ENCODE measurements at places on chromosomes 3 and 15.

- DNase-seq = no peak
These were observed 55.4 kb downstream of the EOMES start for GRCh38 chr3:27666708-27667107.

- DNase-seq = no peak
These were observed 66.8 kb downstream of the CD200R1L start for GRCh38 chr3:112779558-112780480.

DNA sequence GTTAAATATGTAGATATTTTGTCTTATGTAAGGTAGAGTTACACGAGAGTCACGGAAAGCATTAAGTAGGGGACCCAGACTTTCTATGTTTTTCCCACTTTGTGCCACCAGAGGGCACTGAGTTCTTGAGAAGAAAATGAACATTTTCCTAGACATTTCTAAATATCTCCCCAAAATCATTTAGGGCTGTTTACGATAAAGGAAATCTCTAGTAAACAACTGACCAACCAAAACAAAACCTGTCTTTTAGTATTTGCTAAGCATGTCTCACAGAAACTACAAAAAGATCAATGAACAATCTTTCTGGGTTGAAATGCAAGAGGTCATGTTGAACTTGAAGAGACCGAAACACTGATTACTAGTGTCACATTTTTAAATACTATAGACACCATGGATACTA is 16.1 kb downstream of the POU1F1 start:
- DNase-seq = no peak

DNA sequence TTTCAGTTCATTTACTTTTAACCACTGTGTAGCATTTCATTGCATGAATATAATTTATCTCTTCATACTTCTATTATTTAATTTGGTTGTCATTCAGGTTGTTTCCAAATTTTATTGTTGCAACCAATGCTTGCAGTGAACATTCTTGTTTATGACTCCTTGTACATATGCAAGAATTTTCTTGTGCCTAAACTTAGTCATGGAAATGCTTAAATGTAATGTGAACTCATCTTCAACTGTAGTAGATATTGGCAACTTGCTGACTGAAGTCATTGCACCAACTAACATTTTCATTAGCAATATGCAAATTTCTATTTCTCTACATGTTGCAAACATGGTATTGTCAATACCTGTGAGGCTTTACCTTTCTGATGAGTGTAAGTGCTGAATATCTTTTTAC is 26.7 kb downstream of the SIDT1 start:
- DNase-seq = no peak

DNA sequence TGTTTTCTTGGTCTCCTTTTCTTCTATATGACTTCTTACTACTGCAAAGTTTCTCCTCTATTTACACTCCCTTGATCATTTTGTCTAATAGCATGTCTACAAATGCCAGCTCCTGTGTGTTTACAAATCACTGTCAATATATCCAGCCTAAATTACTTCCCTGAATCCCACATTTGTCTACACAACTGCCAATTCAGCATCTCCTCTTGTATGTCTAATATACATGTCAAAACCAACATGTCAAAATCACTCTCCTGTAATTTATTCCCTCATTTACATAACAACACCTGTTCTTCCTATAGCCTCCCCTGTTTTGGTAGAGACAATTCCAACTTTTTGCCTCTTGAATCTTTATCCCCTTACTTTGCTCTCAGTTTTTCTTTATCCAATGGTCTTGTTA is 359.3 kb downstream of the PLOD2 start:
- no peak for DNase-seq

DNA sequence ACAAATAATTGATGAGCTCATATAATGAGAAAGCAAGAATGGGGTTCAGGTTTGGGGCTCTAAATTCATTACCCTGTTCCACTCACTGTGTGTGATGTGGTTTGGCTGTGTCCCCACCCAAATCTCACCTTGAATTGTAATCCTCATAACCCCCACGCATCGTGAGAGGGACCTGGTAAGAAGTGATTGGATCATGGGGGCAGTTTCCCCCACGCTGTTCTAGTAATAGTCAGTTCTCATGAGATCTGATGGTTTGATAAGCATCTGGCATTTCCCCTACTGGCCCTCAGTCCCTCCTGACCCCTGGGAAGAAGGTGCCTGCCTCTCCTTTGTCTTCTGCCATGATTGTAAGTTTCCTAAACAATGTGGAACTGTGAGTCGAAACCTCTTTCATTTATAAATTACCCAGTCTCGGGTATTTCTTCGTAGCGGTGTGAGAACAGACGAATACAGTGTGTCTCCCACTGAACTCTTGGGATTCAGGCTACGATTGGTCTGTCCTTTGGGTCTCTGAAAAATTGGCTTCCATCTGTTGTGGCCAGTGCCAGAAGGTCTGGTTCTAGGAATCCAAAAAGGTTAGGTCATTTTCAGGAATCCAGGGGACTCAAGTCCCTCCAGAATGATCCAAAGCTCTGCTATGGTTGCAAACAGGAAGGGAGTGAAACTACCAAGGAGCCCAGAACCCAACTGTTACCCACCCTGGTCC is 87.7 kb downstream of the XXYLT1 start:
- DNase-seq = peak; percentile 5

- DNase-seq = no peak
These were observed 81.7 kb downstream of the WNT5A start for GRCh38 chr3:55405436-55405835.

DNA sequence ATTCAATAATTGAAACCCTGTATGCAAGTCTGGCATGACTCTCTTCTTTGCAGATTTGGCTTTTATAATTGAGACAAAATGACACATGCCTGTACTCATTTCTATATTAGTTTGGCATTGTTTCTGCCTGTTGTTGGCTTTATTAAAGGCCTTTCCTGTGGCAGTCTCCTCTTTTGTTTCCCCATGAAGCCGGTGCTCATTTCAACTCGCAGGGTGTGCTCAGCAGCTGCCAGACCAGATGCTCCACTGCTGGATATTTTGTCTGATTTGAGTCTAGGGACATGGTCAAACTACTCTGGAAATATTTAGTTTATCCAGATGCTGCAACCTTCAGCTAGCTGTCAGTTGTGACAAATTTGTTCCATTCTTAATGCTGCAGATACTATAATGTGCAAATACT is 445.3 kb downstream of the NAALADL2 start:
- no peak for DNase-seq

- DNase-seq = no peak
These were observed 47.2 kb downstream of the TLNRD1 start for GRCh38 chr15:81047928-81048327.

DNA sequence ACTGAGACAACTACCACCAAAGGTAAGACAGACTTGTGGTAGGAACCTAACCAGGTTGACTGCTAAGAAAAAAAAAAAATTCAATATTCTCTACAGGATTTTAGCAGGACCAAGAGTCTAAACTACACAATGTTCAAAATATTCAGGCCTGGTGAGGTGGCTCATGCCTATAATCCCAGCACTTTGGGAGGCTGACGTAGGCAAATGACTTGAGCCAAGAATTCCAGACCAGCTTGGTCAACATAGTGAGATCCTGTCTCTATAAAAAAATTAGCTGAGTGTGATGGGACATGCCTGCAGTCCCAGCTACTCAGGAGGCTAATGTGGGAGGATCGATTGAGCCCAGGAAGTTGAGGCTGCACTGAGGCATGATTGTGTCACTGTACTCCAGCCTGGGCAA is 341.6 kb upstream of the WNT5A start:
- DNase-seq = no peak
